ENCODE measurements at places on chromosomes 1 and 21.

DNA sequence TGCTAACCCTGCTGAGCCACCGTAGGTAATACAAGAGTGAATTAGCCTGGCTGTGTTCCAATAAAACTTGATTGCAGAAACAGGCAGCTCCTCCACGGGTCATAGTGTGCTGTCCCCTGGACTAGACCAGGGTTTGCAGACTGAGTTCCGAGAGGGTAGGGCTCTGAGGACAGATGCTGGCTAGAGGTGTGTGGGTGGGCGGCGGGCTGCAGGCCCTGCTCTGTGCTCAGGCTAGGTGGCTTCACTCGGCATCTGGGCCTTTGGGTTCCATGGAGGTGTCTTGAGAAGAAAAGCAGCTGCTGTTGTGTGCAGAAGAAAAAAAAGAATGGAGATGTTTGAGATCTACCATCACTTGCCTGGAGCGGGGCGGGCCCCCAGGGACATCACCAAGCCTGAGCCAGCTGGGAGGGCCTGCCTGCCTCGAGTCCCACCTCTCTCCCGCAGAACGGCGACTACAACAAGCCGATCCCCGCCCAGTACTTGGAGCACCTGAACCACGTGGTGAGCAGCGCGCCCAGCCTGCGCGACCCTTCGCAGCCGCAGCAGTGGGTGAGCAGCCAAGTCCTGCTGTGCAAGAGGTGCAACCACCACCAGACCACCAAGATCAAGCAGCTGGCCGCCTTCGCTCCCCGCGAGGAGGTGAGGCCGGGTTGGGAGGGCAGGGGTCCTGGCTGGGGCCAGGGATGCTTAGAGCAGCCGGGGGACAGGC is 7.9 kb downstream of the TMEM201 start:
- DNase-seq, result no peak

GRCh38 chr1:228205526-228206436 is 2.1 kb upstream of the OBSCN start:
- DNase-seq, result no peak

DNA sequence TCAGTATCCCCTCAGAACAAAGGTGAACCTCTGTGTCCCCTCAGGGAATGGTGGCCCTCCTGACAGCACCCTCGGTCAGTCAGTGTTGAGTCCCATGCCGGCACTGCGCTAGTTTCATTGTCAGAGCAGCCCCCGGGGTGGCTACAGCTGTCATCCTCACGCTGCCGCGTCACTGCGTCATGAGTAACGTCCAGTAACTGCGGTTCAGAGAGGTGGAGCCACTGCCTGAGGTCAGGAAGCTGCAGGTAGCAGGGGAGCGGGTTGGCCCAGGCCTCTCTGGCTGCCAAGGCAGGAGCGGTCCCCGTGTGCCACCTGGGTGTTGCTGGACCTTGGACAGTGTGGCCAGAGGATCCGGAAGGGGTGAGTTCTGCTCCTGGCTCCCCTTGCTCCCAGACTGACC is 20.2 kb upstream of the WNT4 start:
- no peak for DNase-seq

GRCh38 chr1:54968551-54968950 is 11.9 kb upstream of the TMEM61 start:
- no peak for DNase-seq

- DNase-seq, result no peak
Measured at GRCh38 chr1:229031481-229032341, 239.2 kb upstream of the RAB4A start.

Measured in cortex of kidney (tissue), 1 donor.